DMS79 treated with DMSO at 0.1 percent for 48 hours (cell line): ENCODE measurements at places on chromosomes 3 and 15.

DNA sequence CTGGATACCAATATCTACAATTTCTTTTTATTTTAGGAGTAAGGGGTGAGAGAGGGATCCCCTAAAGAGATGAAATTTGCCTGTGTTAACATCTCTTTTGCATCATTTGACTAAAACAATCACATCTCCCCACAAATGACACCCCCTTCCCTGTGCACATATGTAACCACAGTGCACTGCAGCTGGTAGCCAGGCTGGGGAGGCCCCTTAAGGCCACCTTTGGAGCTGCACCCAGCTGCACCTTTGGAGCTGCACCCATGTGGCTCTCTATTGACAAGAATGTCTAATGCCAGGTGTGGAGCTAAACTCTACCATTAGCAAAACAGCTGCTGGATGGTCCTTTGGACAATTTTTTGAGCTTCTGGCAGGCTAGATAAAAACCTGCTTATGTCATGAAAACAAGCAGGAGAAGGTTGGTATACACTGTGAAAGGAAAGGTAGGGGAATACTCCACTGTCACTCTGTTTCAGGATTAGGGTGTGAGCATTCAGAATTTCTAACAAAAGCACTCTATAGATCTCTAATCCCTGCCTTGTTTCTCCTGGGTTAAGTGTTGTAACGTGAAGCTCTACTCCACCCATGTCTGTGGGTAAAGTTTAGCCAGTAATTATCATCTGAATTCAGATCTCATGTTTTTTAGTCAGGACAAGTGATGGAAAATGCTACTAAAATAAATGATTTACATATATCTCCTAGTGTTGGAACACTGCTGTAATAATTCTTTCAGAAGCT, 52.1 kb downstream of the TFG start:
- DNase-seq, result no peak

DNA sequence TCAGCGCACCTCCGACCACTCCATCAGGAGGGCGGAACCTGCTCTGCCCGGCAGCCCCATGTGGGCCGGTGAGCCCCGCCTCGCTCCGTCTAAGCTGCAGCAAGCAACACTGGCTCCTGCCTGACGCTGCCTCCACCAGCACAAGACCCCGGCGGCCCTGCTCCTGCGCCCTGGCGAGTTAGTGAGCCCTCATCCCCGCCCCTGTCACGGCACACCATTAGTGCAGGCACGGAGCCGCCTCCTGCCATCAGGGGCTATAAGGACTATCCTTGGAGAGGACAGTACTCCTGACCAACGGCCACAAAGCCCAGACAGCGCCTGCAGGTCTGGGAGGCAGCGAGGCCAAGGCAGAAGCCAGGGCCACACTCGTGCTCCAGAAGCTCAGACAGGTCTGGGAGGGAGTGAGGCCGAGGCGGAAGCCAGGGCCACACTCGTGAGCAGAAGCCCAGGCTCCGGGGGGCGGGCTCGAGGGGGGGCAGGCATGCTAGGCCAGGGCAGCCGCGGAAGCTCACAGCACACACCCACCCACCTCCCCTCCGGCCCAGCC, 39.4 kb downstream of the TNK2 start:
- no peak for DNase-seq

DNA sequence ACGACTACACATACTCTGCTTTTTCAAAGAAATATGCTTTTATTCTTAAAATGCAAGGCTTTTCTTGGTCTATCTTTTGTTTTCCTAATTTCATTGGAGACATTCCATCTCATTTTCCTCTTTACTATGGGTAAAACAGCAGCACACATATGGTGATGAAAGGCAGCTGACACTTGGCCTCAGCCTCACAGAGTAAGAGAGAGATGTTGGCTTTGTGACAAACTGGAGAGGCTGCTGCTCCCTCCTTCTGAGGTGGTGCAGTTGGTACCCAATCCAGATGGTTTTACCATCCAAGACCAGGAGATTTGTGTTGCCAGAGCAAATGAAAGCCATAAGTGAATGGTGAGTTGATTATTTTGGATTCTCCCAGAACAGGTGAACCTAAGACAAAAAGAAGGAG, 13.2 kb upstream of the SLC2A2 start:
- DNase-seq, result no peak

DNA sequence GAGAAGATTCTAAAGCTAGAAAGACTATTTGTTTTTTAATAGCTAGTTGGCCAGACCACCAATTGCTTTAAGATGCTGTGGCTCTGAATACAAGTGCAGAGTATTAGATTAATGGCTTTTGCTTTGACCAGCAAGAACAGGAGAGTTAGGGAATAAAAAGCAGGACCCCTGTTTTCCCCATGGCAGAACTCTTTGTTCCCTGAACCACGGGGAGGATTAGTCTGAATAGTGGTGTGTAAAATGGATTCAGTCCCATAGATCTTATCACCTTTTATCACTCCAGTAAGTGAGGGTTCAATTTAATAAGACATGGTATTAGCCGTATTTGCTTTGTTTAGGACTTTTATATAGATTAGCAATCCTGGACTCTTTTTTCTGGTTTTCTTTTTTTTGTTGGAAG, 562.6 kb upstream of the DPPA4 start:
- no peak for DNase-seq

GRCh38 chr3:34056951-34057390, 258.5 kb downstream of the PDCD6IP start:
- DNase-seq, result no peak
